ENCODE measurements at places on chromosomes 1 and 21. TPM values are rescaled to one million over a fixed set of nuclear protein-coding genes. Genes with fewer than 3 reads are reported as not detected.
A peak's percentile ranks its signal among the peaks of the same experiment; 100 is the strongest.

DNA sequence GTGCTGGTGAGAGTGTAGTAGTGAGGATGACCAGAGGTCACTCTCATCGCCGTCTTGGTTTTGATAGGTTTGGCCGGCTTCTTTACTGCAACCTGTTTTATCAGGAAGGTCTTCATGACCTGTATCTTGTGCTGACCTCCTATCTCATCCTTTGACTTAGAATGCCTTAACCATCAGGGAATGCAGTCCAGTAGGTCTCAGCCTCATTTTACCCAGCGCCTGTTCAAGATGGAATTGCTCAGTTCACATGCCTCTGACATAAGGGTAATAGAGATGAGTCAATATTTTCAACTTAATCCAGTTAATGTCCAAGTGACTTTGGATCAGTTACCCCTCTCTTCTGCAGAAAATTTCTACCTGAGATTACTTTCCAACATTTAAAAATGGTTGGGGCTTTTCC lies 4.6 kb downstream of the NID1 start:
- no peak for DNase-seq

GRCh38 chr1:27570356-27570755 lies 33.6 kb downstream of the AHDC1 start:
- no peak for DNase-seq

Gene S100A9
- not detected for total RNA-seq

DNA sequence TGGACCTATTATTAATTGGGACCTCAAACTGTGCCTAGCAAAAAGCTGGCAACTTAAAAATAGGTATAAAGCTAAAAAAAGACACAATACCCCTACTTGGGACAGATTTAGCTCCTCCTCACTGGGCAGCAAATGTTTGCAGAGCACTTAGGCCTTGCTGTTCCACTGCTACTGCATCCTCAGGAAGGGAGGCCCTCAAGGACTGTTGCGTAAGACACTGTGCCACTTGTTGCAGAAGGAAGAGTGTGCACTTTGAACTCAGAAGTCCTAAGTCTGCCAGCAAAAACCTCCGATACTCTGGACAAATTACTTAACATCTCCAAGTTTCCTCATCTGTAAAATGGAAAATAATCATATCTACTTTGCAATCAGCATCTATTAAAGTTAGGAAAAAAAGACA lies 322.9 kb downstream of the BARHL2 start:
- DNase-seq: no peak

DNA sequence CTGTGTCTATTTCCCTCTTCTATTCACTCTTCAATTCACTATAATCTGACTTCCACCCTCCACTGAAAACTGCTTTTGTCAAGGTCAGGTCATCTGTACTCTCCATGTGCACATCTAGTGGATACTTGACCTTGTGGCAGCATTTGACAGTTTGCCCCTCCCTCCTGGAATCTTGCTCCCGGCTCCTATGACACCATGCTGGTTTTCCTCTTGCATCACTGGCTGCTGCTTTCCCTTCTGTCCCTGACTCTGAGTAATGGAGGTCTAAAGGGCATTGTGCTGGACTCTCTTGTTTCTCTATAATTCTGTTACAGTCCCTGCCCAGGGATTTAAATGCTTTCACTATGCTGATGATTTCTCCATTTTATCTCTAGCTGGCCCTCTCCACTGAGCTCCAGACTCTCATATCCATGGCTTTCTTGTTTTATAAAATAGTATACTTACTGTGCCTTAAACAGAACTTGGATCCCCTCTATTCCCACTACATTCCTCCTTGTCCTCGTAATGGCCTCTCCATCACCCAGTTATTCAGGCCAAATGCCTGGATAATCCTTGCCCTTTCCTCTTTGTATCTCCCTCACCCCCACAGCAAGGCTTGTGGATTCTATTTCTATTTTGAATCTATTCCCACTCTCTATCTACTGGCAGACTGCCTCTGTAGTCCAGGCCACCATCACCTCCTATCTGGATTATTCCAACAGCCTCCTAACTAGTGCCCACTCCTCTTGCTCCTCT lies 36.8 kb upstream of the PODN start:
- peak; percentile 76 for DNase-seq

- no peak for DNase-seq
Observed at GRCh38 chr1:212192261-212192998, 92.8 kb upstream of the PPP2R5A start.

DNA sequence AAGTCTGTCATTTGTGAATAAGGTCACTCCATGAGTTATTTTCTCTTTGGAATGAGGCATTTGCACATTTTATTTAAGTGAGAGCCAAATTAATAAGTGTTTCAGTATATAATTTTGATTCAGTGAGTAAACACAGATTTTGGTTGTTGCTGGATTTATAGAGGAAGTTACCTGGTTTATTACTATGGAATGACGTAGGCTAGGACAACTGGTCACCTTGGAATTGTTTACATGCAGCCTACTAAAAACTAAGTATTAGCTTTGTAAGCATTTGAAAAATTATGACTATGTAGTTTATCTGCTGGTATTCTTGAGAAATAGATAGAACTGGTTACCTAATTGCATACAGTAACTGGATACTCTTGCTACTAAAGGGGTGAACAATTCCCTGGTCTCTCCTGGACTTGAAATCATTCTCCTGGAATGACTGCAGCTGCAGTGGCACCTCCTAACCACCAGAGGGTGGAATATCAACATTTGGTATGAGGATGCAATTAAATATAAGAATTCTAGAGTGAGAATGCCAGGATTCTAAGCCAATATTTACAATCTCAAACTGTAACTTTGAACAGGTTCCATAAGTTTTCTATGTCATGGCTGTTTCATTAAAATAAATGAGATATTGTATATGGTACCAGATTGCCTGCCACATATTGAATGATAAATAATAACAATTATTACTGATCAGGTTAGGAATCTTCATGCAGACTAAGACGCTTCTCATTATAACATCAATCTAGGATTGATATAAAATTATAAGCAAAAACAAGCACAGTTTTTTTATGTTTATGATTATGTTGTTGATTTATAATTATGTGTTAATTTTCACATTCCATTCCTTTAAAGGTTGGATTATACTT lies 3.5 kb upstream of the KRTAP27-1 start:
- peak; percentile 1 for DNase-seq

GRCh38 chr1:168470901-168471431 lies 72.8 kb downstream of the XCL2 start:
- peak; percentile 84 for DNase-seq

DNA sequence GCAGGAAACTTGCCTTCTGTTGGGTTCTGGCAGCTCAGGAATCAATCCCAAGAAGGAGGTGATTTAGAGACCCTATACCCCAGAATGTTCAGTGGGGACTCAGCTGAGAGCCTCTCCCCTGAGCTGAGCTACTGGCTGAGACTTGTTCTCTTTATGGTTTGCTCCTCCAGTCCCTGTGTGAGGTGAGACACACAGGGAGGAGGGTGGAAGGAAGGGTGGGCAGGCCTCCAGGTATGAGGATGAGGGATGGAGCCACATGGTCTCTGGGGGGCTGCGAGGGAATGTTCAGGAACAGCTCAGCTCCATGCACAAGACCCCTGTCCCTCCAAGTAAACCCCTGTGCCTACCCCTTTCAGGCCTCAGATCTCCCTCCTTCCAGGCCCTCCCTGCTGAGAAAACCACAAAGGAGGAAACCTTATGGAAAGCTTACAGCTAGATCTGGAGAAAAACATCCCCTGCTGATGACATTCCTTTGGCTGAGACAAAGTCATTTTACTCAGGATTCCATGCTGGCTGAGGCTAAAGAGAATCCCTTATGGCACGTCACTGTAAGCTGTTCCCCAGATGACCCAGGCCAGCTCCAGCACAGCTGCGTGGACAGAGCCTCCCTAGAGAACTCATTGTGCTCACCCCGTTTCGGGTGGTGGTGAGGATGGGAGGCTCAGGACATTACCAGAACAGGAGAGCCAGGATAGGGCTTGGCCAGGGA lies 91.5 kb upstream of the IPO9 start:
- peak; percentile 84 for DNase-seq

GRCh38 chr1:36446271-36446670 lies 4.0 kb downstream of the OSCP1 start:
- no peak for DNase-seq

DNA sequence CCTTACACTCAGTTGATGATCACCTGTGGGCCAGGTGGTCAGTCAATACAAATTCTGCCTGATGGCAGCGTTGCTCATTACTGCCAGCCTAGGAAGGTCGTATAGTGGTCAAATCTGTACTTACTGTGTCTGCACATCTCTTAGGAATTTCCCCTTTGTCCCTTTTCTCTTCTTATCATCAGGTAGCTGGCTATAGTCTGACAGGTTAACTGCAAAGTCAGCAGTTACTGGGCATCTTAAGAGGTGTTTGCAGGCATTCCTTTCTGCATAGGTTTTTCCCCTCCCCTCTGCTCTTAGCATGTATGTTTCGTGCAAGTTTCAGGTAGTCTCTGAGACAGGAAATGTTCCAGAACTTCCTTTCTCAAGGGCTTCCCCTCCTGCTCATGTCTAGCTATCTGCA lies 298.7 kb downstream of the LRRIQ3 start:
- DNase-seq: no peak

All from fibroblast of lung (primary cell).